ENCODE measurements at places on chromosomes 7 and 10.

GRCh38 chr10:133465950-133466474, 12.3 kb downstream of the SCART1 start:
- DNase-seq, result no peak

- DNase-seq, result no peak
Measured at GRCh38 chr7:129519464-129519863, 17.1 kb downstream of the SMKR1 start.

- DNase-seq, result no peak
Measured at GRCh38 chr7:142364551-142364950, 106.7 kb upstream of the PRSS58 start.

GRCh38 chr7:147332988-147333387, 1216.4 kb downstream of the CNTNAP2 start:
- DNase-seq, result no peak

DNA sequence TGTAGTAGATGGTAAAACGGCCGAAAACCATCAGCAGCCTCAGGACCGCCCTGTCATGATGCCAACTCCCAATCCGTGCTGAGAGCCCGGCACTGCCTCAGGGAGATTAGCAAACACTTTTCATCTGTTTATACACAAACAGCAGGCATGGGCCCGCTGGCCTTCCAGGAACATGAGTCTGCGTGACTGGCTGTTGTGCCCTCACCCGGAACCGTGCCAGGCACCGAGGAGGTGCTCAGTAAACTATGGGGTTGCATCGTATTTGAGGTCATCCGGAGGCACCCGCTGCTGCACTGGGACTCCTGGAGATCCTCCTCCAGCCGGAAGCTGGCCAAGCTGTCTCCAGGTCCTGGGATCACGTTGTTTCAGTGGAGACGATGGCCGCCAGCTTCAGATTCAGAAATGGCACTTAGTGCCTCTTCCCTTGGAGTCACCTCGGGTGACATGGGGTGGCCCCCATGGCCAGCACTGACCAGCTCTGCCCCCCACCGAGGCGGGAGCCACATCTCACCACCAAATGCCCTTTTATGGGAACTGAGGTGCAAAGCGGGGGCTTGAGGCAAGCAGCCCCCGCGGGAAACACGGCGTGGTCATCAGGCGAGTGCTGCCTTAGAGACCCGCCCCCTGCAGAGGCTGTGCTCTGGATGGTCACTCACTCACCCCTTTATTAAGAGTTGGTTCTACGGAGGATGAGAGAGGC, 585.9 kb downstream of the PTPRN2 start:
- no peak for DNase-seq

GRCh38 chr10:62457598-62457997, 83.4 kb downstream of the ZNF365 start:
- DNase-seq, result no peak

DNA sequence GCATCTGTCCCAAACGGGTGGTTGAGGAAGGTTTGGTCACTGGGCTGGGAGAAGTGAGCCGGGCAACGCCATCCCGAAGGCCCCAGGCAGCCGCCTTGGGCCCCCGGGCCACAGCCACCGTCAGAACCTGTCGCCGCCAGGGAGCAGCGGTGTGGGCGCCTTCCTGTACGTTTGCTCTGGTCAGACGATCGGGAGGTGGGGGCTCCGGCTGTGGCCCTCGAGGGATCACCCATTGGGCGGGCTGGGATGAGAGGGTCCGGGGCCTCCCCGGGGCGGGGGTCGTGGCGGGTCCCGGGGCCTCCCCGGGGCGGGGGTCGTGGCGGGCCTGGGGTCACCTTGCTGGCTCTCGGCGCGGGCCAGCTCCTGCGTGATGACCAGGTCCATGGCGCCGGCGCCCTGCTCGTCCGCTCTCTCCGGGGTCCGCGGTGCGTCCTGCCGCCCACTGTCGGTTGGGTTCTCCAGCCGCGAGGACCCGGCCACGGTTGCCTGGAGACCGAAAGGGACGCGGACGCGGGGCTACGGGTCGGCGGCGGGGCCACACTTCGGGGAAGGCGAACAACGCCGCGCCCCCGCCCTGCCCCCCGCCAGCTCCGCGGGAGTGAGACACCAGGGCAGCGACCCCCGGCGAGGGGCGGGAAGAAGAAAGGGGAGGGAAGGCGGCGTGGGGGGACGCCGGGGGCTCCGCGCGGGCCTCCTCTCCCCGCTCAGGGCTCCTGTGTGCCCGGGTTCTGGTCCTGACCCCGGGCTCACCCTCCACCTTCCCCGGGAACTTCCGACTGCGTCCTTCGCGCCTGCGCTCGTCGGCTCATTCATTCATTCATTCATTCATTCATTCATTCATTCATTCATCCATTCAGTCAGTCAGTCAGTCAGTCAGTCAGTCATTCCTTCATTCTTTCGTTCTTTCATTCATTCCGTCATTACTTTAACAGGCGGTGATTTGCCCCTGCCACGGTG, at the start of gene CFAP46:
TSS of gene CFAP46 (minus strand) at position 470 of the 957 bp plus-strand sequence. CDS start at position 384, 86 bp downstream.
- no peak for DNase-seq

DNA sequence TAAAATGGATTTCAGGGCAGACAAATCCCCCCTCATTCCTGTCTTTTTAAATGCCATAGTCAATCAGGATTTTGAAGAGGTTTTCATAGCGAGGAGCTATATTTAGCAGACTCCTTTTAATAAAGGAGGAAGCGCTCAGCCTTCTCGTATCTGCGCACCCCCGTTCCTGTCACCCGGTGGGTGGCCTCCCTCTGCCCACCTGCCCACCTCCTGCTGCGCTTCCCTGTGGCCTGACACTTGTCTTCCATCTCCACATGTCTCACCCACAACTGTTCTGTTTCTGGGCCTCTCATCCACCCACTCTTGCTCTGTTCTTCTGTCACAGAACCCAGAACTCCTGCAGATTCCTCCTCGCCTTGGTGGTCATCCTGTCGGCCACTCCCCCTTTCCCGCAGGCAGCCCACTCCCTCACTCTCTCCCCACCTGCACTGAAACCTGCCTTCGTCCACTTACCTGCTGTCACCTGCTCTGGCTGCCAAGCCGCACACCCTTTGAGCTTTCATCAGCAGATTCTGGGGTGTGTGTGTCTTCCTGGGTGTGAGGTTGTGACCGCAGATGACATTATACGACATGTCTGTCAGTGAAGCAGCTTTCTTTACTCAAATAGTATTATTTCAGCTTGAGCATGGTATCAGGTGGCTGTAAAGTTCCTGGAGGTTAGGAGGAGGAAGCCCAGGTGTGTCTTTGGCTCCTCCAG, 163.5 kb upstream of the AGK start:
- no peak for DNase-seq

GRCh38 chr7:44639671-44640321, 33.4 kb downstream of the OGDH start:
- no peak for DNase-seq

DNA sequence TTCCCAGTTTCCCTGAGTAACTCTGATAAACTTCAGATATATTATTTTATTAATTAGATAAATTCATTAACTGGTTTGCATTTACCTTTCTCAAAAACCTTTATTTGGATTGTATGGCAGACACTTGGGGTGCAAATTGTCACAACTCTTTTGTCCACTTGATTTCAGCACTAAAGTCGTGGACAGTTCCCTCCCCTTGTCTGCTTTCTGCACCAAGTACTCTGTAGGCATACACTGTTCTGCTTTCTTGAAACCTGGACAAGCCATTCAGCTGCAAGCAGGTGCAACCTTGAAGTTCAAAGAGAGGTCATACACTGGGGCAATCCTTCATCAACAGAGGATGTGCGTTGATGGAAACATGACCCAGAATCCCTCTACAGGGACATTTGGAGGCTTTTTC, 162.9 kb downstream of the ARL5B start:
- no peak for DNase-seq

DNA sequence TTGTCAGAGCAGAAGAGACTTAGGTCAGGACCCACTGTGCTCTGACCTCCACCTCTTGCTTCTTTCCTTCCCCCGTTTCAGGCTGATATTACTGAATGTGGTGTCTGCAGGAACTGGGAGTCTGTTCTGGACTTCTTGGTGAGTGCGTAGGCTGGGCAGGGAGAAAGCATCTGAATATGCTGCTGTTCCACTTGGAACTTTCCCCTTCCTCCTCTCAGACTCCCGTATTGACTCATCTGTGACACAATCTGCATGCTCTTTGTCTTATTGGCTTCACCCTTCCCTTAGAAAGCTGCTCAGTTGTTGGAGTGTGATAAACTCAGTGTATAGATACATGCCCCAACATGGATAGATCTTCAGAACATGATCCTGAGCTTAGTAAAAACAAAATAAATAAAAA, 137.6 kb upstream of the HABP2 start:
- no peak for DNase-seq

DNA sequence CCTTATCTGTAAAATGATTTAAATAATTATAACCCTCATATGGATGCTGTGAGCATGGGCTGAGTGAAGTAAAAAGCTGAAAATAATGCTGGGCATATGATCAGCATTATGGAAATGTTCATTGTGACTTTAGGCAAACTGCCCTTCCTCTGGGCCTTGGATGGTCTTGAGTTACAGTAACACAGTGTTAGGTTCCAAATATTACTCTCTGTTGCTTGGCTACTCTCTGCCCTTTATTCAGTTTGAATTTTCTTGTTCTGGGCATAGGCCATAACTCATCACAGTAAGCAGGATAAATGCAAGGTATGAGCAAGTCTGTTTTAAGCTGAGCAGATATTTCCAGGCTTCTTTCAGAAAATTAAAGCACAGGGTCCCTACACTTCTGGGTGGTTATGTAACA, 868.0 kb downstream of the KCNMA1 start:
- no peak for DNase-seq

DNA sequence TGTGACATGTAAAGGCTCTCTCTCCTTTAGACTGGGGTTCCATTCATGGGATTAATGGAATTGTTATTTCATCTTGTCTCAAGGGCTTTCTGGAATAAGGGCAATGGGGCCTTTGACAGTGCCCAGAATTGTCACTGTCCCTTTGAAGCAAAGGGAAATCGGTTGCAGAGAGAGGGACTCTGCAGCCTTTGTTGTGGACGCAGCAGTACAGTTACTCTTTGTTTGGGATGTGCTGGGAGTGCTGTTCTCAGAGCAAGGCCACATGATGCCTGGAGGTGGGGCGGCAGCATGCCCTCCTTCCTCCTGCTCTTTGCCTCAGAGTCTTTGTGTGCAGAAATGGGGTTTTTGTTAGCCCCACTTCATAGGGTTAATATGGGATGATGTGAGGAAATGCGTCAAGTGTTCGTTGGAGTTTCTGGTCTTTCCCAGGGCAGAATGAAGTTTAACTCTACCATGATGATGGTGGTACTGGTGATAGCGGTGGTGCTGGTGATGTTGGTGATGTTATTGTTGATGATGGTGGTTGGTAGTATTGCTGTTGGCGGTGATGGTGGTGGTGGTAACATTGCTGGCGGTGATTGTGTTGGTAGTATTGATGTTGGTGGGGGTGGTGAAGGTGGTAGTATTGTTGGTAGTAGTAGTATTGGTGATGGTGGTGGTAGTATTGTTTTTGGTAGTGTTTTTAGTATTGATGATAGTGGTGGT, 45.3 kb downstream of the DOCK1 start:
- no peak for DNase-seq

DNA sequence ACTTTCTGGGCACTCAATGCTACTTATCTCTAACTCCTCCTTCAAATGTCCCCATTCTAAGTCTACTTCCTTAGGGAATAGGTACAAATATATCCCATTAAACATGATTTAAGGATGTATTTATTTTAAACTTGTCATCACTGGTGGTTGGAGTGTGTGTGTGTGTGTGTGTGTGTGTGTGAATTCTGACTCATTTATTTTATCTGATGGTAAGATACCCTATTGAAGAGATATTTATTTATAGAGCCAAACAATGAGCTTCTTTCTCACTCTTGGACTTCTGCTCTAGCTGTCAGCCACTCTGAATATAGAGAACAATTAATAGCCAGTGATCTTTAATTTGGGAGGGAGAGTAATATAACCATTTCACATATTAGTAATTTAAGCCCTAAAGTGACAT, 17.8 kb upstream of the MAGI2 start:
- DNase-seq, result no peak

DNA sequence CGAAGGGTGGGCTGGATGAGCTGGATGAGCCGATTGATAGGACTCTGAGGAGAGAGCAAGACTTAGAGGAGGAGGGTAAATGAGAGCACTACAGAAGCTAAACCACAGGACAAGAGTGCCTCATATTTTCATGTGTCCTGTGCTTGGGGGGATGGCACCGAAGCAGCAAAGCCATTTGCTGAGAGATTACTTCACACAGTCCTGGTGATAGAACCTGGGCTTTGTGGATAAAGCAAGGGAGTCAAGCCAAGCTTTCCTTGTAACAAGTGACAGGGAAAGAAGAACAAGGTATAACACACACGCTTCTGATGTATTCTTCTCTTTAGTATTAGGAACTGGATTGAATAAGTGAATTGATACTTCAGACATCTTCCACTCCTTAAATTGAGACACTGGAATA, 253.7 kb downstream of the ANKRD7 start:
- DNase-seq, result no peak

DNA sequence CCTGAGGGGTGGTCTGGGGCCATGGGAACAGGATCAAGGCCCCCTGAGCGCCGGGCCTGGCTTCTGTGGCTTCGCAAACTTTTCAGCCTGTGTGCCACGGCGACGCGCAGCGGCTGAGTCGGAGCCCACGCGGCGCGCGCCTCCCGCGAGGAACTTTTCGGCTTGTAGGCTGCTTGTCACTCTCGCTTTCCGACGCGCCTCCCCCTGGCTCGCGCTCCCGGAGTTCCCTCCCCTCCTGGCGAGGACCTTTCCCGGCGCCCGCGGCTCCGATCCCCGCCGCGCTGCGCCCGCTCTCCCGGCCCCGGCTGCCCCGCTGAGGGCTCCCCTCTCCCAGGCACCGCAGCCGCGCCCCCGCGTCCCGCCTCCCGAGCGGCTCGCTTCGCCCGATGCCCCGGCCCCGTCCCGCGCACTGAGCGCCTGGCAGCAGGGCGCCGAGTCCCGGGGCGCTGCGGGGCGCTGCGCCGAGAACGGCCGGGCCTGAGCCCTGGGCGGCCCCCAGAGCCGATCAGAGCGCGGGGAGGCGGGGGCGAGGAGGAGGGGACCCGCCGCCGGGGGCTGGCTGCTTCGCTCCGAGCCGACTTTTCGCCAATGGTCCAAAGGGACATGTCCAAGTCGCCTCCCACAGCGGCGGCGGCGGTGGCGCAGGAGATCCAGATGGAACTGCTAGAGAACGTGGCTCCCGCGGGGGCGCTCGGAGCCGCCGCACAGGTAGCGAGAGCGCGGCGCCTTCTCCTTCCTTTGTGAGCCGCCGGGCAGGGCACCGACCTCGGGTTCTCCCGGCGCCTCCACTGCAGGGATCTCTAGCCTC, at the start of gene CACNB2:
TSS of gene CACNB2 (plus strand) at position 276 of the 808 bp plus-strand sequence.
- DNase-seq, result no peak

DNA sequence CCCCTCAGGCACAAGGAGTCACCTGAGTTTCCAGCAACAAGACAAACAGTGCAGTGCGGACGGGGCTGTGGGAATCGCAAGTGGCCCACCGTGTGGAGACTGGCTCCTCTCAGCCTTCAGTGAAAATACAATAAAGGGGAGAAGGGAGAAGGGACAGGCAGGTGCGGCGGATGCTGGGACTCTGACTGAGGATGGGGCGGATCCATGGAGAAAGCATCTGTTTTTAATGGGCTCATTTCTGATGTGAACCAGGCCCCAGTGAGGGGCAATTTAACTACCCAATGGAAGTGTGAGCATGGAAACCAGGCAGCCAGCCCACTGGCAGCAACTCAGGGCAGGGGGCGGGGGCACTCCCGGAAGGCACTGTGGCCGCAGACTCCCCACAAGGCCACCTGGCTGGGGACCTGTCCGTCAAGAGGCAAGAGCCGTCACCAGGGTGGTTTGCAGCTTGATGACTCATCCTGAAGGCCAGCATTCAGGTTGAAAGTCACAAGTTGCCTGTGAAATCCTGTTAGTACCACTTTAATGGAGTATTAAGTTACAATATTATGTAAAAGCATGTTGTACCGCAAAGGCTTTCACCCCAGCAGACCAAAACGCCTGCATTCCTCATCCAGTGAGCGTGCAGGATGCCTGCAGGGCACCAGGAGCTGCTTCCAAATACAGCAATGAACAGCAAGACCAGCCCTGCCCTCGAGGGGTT, 476.4 kb downstream of the PTPRN2 start:
- DNase-seq, result no peak

Data from CD4-positive, alpha-beta T cell treated with Interleukin-4 for 4 hours (primary cell).